Dermis microvascular lymphatic vessel endothelial cell (primary cell): ENCODE measurements at places on chromosomes 6 and 20. TPM values are rescaled to one million over a fixed set of nuclear protein-coding genes. Genes with fewer than 3 reads are reported as not detected.
A peak's percentile ranks its signal among the peaks of the same experiment; 100 is the strongest.

Gene BPIFB1
- total RNA-seq: not detected in 2 replicates

Gene UCKL1
- 26.6 and 45.0 TPM in 2 replicates for total RNA-seq

Gene RSPH9
- 0.25 and 0.26 TPM in 2 replicates for total RNA-seq

Gene TRAM2
- total RNA-seq: 12.6 and 13.5 TPM in 2 replicates

Gene CALHM4
- total RNA-seq: 0.13 TPM in 1 of 2 replicates, not detected in the other

Gene SPATA25
- total RNA-seq: 0.51 and 1.0 TPM in 2 replicates

Gene EMILIN3
- total RNA-seq: under 0.01 and 0.13 TPM in 2 replicates

Gene DYNLT2
- 0.51 and 0.76 TPM in 2 replicates for total RNA-seq

- no peak for DNase-seq
Measured at GRCh38 chr6:166752097-166752496, 125.0 kb upstream of the RPS6KA2 start.

- DNase-seq: no peak
Measured at GRCh38 chr6:166908811-166909210, 47.5 kb downstream of the RNASET2 start.

GRCh38 chr20:38883081-38883980 is 42.9 kb upstream of the FAM83D start:
- DNase-seq: no peak

- DNase-seq: no peak
Measured at GRCh38 chr6:82711971-82712370, 348.4 kb downstream of the TPBG start.

DNA sequence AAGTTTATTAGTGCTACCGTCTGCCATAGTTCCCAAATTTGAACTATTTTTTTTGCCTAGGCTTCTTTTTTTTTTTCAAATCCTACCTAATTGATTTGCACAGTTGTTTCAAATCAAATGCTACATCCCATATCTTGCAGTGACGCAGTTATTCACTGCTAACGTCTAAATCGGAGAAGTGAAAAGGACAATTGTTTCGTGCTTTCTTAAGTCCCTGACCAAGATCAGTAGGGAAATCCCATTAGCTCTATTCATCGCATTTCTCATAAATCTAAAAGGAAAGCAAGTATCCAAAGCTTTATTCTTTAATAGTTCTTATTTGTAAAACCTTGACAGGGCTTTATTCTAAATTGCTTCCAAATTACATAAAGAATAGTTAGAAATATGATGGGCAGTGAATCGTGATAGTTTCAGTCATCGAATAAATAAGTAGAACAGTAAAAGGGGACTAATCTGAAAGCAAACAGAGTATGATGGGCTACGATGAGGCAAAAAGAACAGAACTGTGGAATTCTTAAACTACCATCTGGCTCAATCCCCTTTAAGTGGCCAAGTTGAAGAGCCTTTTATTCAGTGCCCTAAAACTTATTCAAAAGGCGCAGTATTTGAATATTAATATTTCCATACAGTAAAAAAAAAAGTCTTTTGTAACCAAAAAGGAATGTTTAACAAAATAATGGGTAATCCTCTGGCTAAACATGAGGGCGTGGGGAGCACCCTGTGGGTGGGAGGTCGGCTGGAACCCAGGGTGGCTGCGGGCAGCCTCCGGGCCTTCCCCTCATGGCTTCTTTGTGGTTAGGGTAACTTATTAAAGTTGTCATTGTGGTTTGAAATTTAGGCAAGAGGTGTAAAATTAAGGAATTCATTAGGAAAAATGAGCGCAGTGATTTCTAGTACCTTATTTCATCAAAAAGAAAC is 3.0 kb upstream of the ARID1B start:
- no peak for DNase-seq

GRCh38 chr6:133191323-133191722 is 49.8 kb upstream of the EYA4 start:
- no peak for DNase-seq

DNA sequence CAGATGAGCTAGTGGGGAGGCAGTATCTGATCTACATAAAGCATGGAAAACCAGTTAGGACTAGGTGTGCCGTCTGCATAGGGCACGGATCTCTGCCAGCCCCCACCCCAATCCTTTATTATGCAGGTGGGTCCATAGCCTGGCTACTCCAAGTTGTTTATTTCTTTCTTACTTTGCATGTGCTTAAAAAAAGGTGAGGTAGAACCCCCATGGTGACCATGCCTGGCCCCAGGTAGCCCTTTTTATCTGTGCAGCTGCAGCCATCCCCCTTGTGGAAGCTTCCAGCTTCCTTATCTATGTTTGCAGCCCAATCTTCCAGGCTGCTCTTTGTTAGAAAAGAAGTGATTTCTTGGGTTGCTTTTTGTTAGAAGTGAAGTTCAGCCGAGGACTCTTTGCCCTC is 9.0 kb upstream of the TREM2 start:
- DNase-seq: no peak

DNA sequence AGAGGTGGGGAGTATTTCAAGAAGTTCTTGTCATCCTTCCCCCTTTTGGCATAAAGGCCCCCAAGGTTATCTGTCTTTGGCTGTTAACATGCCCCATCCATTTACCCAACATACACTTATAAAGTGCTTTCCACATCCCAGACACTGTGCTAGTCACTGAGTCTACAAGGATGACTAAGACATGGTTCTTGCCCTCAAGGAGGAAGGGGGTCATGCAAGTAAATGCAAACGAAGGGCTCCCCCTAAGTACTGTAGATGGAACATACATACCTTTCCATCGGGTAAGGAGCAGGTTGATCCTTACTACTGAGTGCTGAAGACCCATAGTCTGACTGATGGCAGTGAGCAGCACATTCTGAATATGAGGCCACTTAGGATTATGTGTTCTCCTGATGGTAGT is 38.3 kb downstream of the HECA start:
- DNase-seq: no peak

- DNase-seq: no peak
Measured at GRCh38 chr6:36969240-36969691, 14.7 kb downstream of the PI16 start.

DNA sequence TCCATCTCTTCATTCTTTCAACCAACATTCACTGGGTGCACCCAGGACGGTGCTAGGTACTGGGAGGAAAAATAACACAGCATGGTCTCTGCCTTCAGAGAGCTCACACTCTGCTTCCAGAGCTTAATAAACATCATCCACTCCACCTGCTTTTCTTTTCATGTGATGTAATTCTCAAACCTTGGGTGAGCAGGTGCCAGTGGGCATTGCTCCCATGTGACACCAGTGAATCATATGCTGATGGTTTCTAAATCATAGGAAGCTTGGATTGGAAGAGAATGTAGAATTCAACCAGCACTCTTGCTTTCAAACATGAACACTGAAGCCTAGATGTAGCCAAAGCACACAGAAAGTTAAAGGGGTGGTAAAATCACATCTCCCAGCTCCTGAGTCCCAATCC is 189.8 kb downstream of the FOXA2 start:
- DNase-seq: no peak

DNA sequence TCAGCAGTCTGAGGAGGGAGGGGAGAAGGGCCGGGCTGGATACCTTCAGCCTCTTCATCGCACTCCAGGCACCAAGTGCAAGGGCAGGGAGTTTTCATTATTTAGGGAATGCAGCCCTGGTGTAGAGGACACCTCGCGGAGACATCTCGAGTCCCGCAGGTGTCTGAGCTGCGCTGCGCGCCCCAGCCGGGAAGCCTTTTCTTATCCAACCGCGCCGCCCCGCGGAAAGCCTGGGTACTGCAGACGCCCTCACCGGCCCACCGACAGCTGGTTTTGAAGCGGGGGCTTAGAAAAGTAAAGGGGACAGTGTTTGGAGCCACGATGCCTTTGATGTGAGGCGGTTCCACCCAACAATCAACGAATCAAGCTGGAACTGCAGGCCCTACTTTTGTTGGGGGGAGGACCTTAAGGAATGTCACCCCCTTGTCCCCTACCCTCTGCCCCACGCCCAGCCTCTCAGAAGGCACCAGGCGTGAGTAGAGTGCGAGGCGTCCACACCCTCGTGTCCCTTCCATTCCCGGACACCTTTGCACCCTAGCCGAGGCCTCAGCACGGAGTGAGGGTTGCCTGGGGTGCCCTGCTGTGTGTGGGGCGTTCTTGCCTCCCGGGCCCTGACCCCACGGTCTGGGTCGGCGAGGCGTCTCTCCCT is 8.6 kb downstream of the NKX2-2 start:
- peak; percentile 17 for DNase-seq

- no peak for DNase-seq
Measured at GRCh38 chr6:170176898-170177771, 113.7 kb downstream of the DLL1 start.

DNA sequence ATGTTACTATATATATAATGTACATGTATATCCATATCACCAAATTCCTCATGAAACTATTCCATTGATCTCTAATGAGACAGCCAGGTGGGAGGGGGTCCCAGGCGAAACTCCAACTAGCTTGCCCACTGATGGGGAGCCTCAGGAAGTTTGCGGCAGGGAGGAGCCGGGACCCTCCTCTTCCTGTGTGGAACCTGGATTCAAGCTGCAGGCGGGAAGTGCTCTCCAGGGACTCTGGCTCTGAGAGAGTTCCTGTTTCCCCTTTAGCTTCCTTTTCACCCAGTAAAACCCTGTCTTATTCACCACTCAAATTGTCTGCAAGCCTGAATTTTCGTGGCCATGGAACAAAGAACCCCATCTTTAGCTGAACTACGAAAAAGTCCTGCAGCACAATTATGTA is 152.2 kb downstream of the OPN5 start:
- no peak for DNase-seq

GRCh38 chr20:10040070-10040975 is 5.5 kb downstream of the ANKEF1 start:
- peak; percentile 74 for DNase-seq

- DNase-seq: no peak
Measured at GRCh38 chr6:16762268-16762549, 949 bp upstream of the ATXN1 start.

DNA sequence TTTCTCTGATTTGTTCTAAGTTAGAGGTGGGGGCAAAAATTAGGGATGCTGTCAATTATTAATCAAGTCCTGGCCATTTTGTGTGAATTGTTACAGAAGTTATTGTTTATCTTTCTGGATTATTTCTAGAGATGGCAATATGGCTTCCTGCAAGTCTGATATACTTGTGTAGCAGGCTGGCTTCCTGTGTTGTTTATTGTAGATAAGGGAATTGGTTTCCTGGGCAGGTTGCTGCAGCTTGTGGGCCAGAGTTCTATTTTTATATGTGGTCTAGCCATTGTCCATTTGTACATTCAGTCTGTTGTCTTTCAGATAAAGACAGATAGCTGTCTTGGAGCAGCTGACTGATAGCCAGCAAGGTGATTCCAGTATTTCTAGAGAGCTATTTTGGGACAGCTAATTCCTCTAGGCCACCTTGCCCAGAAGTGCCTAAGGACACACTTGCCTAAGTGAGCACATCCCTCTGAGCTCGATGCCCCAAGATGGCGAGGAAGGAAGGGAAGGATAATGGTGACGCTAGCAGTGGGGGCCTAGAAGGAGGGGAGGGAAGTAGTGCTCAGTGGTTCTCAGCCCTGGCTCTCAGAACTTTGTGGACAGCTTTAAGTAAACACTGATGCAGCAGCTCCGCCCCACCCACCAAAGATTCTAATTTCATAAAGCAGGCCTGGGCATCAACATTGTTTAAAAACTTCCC is 25.5 kb downstream of the DDO start:
- DNase-seq: peak; percentile 10

- no peak for DNase-seq
Measured at GRCh38 chr6:17405944-17406245, 12.5 kb downstream of the CAP2 start.

DNA sequence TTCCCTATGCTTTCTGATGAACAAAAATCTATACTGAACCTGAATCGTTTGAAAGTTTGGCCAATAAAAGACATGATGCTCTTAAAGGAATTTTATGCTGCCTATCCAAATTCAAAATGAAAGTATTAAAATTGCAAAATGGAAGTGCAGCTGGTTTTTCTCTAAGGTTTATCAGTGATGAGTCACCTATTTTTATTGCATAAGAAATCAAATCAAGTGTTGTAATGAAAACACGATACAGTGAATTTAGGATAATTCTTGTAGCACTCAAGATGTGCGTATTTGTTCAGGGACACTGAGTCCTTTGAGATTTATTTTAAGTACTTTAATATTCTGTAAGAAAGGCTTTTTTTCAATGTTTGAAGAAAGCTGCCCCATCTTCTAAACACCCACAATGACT is 409.5 kb downstream of the ADGRB3 start:
- no peak for DNase-seq

DNA sequence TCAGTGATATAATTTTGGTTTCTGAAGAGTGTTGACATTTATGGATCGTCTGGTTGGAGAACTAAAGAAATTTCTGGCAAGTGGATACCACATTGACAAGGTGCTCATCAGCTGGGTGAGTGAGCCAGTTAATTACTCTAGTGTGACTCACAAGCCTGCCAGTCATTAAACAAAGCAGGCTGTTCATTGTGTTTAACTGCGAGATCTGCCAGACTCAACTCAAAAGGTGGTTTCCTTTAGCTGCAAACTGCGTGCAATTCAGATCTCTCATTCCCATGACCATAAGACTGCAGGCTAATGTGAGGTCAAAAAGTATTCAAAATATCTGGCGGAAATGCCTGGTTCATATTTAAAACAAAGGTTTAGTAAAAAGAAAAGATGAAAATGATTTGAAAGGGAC is 32.5 kb upstream of the IYD start:
- peak; percentile 67 for DNase-seq

DNA sequence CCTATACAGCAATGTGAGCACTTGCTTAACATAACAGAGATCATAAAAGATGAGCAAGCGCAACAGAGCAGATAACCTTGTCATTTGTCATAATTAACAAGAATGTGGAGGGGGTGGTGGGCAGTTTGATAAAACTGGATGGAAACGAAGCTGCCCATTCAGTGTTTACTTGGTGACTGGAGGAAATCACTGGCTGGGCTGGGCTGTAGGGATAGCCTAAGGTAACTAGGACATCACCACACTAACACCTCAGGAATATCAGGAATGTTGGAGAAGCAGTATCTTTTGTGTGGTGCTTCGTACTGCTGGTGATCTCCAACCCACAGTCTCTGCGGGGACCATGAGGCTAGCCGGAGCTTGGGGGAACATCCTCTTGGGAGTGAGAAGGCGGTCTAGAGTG is 218.4 kb downstream of the HIVEP2 start:
- no peak for DNase-seq

DNA sequence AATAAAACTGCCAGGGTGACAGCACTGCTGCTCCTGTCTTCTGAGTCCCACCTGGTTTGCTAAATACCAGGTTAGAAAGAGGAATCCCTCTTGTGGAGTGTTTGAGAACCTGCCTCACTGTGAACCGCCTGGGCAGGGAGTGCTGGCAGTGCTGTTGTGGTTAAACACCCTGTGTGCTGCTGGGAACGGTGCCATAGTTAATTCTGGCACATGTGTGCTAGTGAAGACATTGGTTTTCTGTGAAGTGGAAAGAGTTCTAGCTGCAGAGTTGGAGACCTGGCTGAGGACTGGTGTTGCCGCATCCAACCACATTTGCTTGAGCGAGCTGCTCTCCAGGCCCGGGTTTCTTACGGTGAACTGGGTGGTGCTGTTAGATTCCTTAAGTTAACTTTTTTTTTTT is 72.7 kb downstream of the IGF2R start:
- DNase-seq: no peak

- DNase-seq: no peak
Measured at GRCh38 chr6:49632727-49633126, 3.9 kb downstream of the RHAG start.

DNA sequence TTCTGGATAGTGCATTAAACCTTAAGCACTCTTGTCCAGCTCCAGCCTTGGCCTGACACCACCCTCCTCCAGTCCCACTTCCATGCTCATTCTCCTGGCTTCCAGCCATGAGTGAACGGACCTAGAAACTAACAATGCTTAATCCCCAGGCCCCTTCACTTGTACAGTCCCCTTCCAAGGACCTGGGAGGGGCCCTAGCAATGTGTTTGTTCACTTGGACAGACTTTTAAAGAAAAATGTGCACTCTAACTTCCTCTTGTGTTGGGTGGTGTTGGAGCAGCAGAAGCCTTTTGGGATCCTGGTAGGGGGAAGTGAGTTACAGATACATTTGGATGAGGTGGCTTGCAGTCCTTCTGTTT is 48.9 kb upstream of the CCN6 start:
- no peak for DNase-seq
